ENCODE measurements at places on chromosomes 2 and 18.

- DNase-seq, result no peak
These were observed 131.7 kb downstream of the SLC4A3 start for GRCh38 chr2:219758907-219759680.

- DNase-seq, result no peak
These were observed 157.7 kb downstream of the CCDC178 start for GRCh38 chr18:33282709-33283333.

DNA sequence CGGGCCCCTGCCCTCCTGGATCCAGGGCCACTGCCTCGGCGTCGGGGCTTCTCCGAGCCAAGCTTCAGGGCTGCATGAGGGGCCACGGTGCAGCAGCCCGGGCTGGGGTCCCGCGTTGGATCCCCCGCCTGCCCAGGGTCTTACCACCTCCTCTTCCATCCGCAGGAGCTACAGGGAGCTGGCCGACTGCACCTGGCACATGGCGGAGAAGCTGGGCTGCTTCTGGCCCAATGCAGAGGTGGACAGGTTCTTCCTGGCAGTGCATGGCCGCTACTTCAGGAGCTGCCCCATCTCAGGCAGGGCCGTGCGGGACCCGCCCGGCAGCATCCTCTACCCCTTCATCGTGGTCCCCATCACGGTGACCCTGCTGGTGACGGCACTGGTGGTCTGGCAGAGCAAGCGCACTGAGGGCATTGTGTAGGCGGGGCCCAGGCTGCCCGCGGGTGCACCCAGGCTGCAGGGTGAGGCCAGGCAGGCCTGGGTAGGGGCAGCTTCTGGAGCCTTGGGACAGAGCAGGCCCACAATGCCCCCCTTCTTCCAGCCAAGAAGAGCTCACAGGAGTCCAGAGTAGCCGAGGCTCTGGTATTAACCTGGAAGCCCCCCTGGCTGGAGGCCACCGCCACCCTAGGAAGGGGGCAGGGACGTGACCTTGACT lies 52.1 kb downstream of the RAMP1 start:
- DNase-seq, result no peak

- DNase-seq, result no peak
These were observed 12.8 kb downstream of the MEIS1 start for GRCh38 chr2:66447677-66448076.

DNA sequence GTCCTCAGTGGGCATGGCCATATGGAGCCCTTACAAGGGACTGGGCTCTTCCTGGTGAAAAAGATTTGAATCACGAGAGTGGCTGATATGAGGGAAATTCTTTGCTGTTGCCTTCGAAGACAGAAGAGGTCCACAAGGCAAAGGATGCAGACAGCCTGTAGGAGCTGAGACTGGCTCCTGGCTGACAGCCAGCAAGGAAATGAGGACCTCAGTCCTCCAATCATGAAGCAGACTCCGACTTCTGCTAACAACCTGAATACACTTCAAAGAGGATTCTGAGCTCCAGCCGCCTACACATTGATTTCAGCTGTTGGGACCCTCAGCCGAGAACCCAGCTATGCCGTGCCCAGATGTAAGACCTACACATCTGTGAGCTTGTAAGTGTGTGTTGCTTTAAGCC lies 3.0 kb upstream of the ST8SIA5 start:
- DNase-seq, result no peak

- DNase-seq, result no peak
These were observed 1.9 kb downstream of the BMPR2 start for GRCh38 chr2:202378001-202378400.

DNA sequence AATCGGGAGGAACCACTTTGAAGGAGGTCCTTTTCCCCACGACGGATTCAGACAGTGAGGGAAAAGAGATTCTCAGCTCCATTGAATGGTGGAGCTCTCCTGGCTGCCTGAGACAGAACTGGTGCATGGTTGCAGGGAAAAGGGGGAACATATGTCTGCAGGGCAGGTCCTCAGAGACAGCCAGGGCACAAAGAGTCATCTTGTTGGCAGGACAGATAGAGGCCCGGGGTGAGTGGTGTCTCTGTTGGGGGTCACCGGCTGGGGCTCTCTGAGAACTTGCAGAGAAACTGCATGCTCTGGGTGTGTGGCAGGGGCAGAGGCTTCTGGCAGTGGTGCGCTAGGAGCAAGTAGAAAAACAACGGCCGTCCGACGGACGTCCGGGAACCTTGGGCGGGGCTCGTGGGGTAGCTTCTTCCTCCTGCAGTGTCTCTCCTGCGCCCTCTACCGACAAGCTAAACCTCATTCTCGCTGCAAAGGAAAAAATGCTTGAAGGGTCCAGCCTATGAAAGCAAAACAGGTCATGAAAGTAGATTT lies 94.3 kb downstream of the CDCA7 start:
- DNase-seq, result peak; percentile 35

DNA sequence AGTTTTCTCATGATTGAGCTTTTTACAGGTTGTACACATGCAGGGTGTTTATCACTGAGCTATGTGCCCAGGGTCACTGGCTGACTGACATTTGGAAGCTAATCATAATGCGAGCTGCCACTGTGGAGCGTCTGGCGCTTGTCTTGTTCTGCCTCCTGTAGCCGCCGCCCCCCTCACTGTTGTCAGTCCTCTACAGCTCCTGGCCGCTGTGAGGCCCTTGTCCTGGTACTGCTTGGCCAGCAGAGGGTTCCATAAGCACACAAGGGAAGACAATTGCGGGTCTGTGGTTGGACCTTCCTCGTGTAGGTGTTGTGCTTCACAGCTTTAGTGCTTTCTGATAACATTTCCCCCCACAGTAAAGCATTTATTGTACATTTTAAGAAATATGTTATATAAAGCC lies 105.6 kb upstream of the LDLRAD4 start:
- peak; percentile 35 for DNase-seq

GRCh38 chr2:217868911-217869334 lies 133.9 kb downstream of the TNS1 start:
- no peak for DNase-seq

- DNase-seq, result no peak
These were observed 8.0 kb downstream of the IRS1 start for GRCh38 chr2:226791487-226792081.

- no peak for DNase-seq
These were observed 151.9 kb upstream of the ALKAL2 start for GRCh38 chr2:439556-440402.

- DNase-seq, result no peak
These were observed 48.3 kb downstream of the TNS1 start for GRCh38 chr2:217954469-217954868.

GRCh38 chr2:10776231-10776977 lies 36.2 kb downstream of the PDIA6 start:
- DNase-seq, result no peak

- DNase-seq, result no peak
These were observed 61.8 kb downstream of the NXPH2 start for GRCh38 chr2:138718405-138718804.

DNA sequence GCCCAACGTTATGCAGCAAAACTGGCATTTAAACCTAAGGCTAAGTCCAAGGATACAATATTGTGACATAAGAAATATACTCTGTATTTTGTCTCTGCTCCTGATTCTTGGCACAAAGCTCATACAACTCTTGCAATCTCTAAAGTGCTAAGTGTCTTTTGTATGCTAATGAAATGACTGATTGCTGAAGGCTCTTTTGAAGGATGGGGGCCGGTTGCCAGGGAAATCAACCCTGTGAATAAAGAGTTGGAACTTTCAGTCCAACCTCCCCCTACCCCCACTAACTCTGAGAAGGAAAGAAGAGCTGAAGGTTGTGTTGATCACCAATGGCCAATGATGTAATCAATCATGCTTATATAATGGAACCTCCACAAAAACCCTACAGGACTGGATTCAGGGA lies 40.3 kb downstream of the SESTD1 start:
- no peak for DNase-seq

GRCh38 chr2:133676392-133677130 lies 108.3 kb upstream of the NCKAP5 start:
- no peak for DNase-seq

DNA sequence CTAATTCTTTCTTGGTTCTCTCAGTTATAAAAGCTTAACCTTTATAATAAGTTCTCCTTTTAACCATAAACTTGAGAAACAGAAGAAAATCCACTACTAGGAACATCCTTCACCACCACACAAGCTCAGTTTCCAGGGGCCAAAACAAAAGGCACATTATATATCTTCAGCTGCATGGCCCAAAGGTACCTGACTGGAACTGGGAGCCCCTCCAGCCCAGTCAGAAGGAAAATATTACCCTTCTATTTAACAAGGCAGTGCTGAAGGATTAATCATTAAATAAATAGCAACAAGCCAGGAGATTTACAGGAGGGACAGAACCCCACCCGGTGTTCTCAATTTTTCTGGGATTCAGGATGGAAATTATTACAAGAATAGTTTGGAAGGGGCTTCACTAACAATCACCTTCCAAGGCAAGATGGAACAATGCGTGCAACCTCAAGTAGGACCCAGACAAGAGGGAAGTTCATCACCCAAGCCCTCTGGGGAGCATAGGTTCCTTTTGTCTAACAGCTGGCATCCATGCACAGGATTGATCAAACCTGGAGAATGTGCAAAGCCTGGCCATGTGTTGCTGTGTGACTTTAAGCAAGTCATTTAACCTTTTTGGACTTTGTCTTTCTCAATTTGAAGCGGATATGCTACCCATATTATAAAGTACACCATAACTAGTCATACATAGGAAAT lies 159.6 kb upstream of the SETBP1 start:
- peak; percentile 11 for DNase-seq

DNA sequence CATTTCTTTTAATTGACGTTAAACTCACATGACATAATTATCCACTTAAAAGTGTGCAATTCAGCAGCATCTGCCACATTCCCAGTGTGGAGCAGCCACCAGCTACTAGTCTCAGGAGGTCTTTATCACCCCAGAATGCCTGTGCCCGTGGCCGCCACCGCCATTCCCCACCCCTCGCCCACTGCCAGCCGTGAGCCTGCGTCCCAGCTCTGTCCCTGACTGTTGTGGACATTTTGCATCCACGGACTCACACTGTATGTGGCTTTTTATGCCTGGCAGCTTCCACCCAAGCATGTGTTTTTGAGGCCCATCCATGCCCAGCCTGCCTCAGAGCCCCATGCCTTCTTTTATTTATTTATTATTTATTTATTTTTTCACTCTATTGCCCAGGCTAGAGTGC lies 9.2 kb downstream of the BOK start:
- DNase-seq, result no peak

DNA sequence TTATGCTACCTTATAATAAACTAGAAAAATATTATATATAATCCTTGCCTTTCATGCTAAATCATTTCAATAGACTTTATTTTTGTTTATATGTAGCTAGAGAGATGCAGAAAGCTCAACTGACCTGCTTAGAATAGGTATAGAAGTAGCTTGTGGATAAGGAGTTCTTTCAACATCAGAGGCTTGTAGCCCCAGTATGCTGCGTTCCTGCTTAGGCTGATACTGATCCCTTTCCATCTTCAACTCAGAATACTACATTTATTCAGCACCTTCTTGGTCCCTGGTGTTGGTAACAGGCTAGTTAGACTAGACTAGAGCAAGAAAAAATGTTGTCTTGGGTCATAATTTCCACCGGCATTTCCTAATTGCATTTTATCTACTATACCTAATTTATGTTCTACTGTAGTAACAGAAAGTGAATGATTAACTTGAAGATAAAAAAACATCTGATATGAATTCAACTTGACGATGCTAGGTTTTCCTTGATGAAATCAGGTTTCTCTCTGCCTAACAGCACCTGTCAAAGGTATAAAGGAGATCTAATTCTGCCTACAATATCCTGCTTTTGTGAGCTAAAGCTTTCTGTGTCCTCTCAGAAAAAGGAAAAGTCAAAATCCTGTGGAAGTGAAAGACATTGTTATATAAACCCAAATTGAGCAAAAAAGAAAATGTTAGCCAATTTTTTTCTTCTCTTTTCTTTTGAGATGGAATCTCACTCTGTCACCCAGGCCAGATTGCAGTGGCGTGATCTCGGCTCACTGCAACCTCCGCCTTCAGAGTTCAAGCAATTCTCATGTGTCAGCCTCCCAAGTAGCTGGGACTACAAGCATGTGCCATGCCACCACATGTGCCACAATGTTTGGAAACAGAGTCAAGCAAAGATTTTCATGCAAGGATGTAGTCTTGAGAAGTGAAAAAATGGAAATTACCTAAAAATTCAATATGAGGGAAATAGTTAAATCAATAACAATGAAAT lies 5.8 kb downstream of the PECR start:
- no peak for DNase-seq

DNA sequence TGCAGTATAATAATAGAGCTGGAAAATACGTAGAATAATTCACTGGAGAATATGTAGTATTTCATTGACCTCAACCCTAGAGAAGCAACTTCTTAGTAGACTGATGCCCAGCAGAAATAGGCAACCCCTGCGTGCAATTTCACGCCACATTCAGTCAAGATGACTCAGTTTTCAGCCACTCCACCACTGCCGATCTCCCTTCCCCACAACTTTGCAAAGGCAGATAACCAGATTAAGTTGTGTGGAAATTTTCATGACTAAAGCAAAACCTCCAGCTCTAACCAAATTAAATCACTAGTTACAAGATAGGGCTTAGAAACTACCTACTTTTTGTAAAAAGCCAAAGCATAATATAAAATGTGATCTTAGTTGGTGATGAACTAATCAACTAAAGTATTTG lies 63.3 kb upstream of the STK17B start:
- peak; percentile 89 for DNase-seq

- DNase-seq, result no peak
These were observed 142.6 kb downstream of the HDAC4 start for GRCh38 chr2:239258248-239258647.

GRCh38 chr2:196514641-196515040 lies 124.9 kb upstream of the CCDC150 start:
- no peak for DNase-seq

DNA sequence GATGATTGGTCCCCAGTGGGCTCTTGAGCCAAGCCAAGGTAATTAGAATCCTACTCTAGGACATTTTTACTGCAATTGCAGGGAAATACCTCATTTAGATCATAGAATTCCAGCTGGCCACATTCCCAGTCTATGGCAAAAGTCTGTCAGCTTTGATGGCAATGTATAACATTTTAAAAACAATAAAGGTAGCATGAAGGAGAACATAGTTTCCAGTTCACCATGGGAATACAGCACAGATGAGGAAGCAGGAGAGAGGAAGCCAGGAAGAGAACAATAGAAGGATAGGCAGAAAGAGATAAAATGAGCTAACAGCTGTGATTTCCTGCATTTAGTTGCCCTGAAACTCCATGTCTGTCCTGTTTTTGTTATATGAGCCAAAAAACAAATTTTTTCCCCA lies 897.3 kb upstream of the DDX18 start:
- no peak for DNase-seq

All from astrocyte of the cerebellum (primary cell).